ENCODE measurements at places on chromosomes 6 and 20. TPM values are rescaled to one million over a fixed set of nuclear protein-coding genes. Genes with fewer than 3 reads are reported as not detected.
A peak's percentile ranks its signal among the peaks of the same experiment; 100 is the strongest.

Gene TLDC2
- total RNA-seq, result not detected

DNA sequence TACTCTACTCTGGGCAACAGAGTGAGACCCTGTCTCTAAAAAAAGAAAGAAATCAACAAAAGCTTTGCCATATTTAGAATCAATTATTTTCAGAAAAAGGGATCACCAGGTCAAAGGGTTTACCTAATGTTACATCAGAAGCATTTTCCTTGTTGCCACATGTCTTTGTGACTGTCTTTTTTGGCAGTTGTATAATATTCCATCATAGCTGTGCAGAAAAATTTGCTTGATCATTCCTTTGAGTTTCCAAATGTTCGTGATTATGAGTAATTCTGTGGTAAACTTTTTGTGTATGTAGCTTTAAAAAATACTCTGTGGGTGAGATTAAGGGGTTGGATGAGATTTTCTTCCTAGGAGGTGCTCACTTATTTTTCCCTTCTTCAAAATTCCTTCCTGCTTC is 26.4 kb downstream of the PNPLA1 start:
- DNase-seq, result no peak

- DNase-seq, result no peak
Observed at GRCh38 chr6:7785243-7786035, 59.5 kb downstream of the BMP6 start.

GRCh38 chr20:46551522-46552381 is 1.3 kb upstream of the OCSTAMP start:
- DNase-seq, result no peak

- no peak for DNase-seq
Observed at GRCh38 chr6:150646228-150646627, 46.5 kb downstream of the PLEKHG1 start.

- no peak for DNase-seq
Observed at GRCh38 chr6:34585108-34585507, 29.0 kb upstream of the SPDEF start.

- DNase-seq, result no peak
Observed at GRCh38 chr20:49411221-49411925, 71.1 kb downstream of the KCNB1 start.

GRCh38 chr20:57609086-57609841 is 11.0 kb downstream of the ZBP1 start:
- no peak for DNase-seq

Gene ZNF512B
- total RNA-seq, result 16.8 TPM

GRCh38 chr6:22101163-22101562 is 195.7 kb downstream of the PRL start:
- no peak for DNase-seq

GRCh38 chr6:99184696-99185095 is 164.8 kb downstream of the FAXC start:
- DNase-seq, result no peak

GRCh38 chr6:110233770-110234374 is 53.6 kb downstream of the CDC40 start:
- DNase-seq, result peak; percentile 4

Gene CCR6
- total RNA-seq, result not detected

Gene TOX2
- 1.2 TPM for total RNA-seq

Gene TRIM31
- not detected for total RNA-seq

- DNase-seq, result peak; percentile 10
Observed at GRCh38 chr20:52593654-52594053, 378.5 kb upstream of the TSHZ2 start.

- peak; percentile 21 for DNase-seq
Observed at GRCh38 chr6:144661116-144661806, 376.1 kb downstream of the UTRN start.

Data from A172 (cell line).